ENCODE measurements at places on chromosomes 6 and 20. TPM values are rescaled to one million over a fixed set of nuclear protein-coding genes. Genes with fewer than 3 reads are reported as not detected.

GHRH gene
- not detected for total RNA-seq

C6orf118 gene
- total RNA-seq = not detected

B3GAT2 gene
- total RNA-seq = under 0.01 TPM

SRSF12 gene
- not detected for total RNA-seq

OXT gene
- total RNA-seq = not detected

SLC24A3 gene
- total RNA-seq = not detected

GRM1 gene
- under 0.01 TPM for total RNA-seq

TUBB2B gene
- 4.1 TPM for total RNA-seq

C2 gene
- 2.8 TPM for total RNA-seq

DLK2 gene
- total RNA-seq = 0.66 TPM

RXRB gene
- total RNA-seq = 36.4 TPM

FAM8A1 gene
- 25.0 TPM for total RNA-seq

LY6G6D gene
- total RNA-seq = not detected

PHACTR3 gene
- total RNA-seq = not detected

PLA2G7 gene
- total RNA-seq = not detected

RSPO3 gene
- 2.3 TPM for total RNA-seq

PKIB gene
- total RNA-seq = 11.1 TPM

TBC1D22B gene
- total RNA-seq = 8.8 TPM

VNN1 gene
- not detected for total RNA-seq

BPIFB4 gene
- total RNA-seq = not detected

CAGE1 gene
- total RNA-seq = 0.17 TPM

BPIFB1 gene
- total RNA-seq = not detected

COL19A1 gene
- not detected for total RNA-seq

TEAD3 gene
- 13.5 TPM for total RNA-seq

PLG gene
- total RNA-seq = not detected

TJAP1 gene
- 12.4 TPM for total RNA-seq

SPATS1 gene
- not detected for total RNA-seq
